ENCODE measurements at places on chromosomes 1 and 21.

DNA sequence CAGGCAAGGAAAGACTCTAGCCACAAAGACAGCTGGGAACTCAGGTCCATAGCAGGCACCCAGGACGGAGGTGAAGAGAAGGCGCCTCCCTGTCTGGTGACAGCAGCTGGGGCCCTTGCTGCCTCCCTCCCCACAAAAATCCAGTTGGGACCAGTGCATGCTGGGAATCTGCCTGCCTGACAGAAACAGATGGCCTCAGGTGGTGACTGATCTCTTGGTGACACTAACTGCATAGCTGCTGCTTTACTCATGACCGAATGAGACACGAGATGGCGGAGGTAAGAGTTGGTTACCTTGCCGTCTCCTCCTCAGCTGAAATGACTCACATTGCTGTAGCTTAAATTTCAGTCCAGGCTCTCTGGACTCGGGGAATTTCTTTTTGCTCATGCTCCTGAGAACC is 130.3 kb downstream of the FGGY start:
- DNase-seq, result no peak

DNA sequence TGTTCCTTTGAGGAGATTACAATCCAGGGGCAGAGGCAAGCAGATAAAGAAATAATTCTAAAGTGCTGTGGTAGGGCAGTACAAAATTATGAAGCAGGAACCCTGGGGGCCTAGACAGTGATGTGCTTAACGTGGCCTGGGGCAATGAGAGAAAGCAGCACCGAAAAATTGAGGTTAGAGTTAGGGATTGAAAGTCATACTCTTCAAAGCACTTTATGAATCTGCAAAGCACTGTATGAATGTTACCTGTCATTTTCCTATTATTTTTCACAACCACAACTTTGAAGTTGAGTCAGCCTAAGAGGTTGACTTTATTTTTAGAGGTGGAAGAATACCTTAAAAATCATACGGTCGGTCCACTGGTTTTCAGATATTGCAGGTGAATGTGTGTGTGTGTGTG is 183.4 kb upstream of the NFIA start:
- no peak for DNase-seq

DNA sequence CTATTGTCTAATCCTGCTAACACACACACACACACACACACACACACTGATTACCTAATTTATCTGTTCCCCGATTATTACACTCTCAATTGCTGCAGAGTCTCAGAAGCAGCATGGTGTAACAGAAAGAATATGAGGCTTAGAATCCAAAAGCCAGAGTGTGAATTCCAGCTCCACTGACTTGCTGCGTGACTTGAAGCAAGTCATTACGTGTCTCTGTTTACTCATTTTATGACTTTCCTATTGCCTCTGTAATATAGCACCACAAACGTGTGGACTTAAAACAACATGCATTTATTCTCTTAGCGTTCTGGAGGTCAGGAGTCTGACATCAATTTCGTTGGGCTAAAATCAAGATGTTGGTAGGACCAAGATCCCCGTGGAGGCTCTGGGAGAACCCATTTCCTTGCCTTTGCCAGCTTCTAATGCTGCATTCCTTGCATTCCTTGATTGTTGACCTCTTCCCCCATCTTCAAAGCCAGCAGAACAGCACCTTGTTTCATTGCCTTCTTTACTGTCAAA is 55.9 kb upstream of the ATP5PO start:
- no peak for DNase-seq

DNA sequence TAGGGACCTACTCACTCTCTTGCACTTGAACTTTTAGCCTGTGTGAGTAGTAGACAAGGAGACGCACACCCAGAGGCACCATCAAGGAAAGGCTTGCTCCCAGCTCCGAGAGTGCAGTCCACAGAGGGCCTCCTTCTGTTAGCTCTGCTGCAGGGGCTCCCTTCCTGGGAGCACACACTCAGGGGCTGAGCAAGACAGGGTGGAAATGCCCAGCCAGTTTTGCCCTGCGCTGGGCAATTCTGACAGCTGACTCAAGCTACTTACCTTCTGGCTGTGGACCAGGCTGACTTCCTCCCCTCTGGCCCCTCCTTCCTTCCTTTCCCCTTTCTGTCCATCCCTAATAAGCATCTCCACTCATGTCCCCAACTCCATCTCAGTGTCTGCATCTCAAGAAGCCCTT is 449.1 kb downstream of the PTPRU start:
- DNase-seq, result no peak

DNA sequence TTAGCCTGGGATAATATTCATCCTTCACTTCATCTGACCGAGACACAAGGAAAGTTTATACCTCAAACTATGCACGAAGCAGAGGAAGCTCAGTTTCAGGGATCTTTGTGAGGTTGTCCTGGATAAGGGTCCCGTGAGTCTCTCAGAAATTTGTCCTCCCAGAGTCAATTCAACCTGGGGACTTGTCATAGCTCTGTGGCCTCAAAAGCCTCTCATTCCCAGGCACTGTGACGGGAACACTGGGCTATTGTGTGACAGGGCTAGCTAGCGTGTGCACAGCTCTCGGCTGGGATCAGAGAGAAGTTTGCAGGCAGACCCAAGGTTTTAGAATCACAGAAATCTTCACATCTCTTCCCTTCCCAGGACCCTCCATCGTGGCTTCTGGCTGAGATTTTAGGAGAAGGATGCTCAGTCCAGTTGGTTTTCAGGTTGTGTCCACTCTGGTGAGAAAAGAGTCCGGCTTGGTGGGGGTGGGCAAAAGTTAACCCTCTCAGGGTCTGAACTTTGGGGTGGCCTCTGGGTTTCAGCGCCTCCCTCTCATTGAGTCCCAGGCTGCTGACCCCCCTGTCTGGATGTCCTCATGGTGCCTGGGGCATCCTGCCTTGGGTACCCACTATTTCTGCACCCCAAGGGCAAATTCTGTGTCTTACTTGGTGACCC is 20.4 kb upstream of the LBR start:
- DNase-seq, result no peak

GRCh38 chr21:21241391-21241790 is 243.2 kb downstream of the NCAM2 start:
- no peak for DNase-seq

GRCh38 chr1:206439205-206439604 is 31.1 kb upstream of the IKBKE start:
- no peak for DNase-seq

DNA sequence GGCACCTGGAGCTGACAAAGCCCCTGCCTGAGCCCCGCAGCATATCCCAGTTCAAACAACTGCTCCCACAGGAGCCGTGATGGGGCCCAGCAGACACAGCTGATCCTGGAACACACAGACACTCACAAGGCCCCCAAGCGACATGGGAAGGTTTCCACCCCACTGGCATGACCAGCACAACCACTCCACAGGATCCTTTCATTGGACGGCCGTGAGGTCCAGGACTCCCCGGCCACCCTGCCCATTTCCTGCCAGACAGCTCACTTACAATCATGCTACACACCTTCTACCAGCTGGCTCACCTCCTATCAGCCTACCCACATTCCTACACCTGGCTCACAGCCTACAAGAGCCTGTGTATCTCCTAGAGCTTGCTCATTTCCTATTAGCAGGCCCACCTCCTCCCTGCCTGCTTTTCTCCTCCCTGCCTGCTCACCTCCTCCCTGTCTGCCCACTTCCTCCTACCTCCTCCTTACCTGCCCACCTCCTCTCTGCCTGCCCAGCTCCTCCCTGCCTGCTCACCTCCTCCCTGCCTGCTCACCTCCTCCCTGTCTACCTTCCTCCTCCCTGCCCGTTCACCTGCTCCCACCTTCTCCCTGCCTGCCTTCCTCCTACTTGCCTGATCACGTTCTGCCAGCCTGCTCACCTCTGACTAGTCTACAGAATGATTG is 73.9 kb downstream of the MATN1 start:
- no peak for DNase-seq

GRCh38 chr1:217369271-217369981 is 261.5 kb downstream of the GPATCH2 start:
- DNase-seq, result no peak

DNA sequence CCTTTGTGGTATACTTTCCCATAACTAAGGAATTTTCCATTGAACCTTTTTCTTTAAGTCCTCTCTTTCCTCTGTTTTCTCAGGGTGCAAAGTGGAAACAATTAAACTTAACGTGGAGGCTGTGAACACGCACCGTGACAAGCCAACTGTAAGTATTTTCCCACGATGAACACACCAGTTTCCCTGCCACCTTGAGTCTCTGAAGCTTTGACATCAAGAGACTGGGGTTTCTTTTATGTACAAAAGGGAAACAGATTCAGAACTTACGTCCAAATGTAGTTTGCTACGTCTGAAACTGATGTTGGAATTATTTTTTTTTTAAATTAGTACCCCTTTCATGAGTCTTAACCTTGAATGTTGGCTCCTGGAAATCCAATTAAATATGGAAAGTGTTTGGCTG is 17.2 kb upstream of the C4BPB start:
- no peak for DNase-seq

- no peak for DNase-seq
These were observed 92.8 kb upstream of the IFFO2 start for GRCh38 chr1:19049128-19049768.

- no peak for DNase-seq
These were observed 36.9 kb upstream of the RGS1 start for GRCh38 chr1:192538407-192539296.

DNA sequence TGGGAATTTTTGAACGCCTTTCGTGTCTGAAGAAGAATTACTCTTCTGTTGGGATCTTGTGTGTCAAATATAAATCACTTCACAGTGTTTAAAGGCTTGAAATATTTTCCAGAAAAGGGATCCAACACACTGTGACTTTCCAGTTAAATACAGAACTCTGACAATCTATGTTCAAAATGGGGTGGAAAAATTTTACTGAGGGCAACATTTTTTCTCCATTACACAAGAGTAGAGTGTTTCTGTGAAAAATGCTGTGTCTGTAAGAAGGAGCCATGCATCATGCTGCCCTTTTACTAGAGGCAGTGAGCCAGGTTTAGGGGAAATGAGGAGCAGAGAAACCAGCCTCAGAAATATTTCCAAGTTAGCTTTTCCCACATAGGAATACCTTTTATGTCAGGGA is 86.5 kb downstream of the VPS13D start:
- no peak for DNase-seq

DNA sequence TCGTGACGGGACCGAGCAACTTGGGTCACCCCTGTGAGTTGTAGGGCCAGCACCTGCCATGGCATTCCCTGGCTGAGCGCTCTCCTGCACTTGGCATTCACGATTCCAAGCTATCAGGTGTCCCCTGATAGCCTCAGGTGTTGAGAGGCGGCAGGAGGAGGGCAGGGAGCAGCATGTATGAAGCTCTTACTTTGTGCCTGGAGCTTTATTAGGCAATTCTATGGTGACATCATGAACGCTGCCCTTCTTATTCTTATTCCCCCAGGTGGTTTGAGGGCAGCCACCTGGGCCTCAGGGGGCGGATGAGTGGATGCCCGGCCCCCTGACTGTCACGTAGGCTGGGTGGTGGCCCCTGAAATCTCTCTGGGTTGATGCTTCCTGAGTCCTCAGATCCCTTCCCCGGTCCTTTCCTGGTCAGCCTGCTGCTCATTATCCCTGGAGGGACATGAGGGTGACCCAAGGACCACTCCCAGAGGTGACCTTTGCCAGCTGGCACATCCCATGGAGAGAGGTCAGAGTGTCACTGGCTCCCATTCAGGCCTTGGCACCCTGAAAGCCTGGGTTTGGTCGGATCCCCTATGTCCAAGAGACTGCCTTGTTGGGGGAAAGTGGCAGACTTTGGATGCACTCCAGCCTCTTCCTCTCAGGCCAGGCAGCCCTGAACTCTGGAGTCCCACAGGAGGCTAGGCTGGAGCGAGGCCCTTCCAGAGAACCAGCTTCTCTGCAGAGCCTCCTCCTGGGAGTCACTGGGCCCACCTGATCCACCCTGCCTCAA is 51.9 kb downstream of the SPSB1 start:
- no peak for DNase-seq

GRCh38 chr1:239155466-239156091 is 230.8 kb upstream of the CHRM3 start:
- DNase-seq, result peak; percentile 38

DNA sequence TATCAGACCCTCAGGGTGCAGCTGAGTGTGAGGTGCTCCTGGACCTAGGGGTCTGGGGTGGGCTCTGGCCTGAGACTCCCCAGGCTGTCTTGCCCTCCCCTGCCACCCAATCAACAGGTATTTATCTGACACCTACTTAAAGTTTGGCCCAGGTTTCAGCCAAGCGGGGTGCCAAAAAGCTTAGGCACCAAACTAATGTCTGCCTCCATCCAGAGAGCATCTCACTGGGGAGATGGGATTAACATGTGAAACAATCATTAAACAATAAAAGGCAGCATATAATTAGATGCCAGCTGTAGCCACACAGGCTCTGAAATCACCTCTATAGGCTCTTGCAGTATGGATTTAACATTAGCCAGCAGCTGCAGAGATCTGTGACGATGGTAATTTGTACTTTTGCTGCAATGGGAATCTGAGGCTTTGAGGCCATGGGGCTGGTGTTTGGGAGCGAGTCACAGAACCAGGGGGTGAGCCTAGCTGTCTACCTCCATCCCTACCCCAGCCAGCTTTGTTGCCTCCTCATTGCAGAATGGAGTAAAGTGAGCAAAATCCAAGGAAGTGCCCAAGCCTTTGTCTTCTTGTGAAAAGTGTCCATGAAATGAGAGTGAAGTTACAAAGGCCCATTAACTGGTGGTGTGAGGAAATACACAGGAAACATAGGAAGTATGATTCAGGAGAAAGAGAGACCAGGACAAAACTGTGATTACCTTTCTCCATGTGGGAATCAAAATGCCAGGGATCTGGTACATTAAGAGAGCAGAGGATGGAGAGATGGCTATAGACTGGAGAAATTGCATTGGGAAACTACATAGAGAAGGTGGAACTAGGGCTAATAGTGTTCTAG is 36.1 kb downstream of the EIF2D start:
- no peak for DNase-seq

DNA sequence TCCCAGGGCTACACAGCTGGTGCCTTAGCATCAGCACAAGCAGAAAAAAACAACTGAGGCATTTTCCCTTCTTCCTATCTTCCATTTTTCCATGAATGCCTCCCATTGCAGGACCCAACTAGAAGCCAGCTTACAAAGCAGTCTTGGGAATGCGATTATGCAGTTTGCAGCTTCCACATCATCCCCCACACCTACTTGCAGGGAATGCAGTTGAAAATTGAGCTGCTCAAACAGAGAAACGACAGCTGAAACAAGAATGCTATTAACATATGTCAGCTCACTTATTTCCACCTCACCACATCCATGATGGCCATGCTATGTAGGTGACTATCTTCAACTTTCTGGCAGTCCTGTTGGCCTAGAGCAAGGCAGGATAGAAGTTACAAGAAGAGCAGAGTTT is 150.6 kb upstream of the KCTD3 start:
- DNase-seq, result no peak

GRCh38 chr1:230289350-230289644 is 136.8 kb downstream of the PGBD5 start:
- no peak for DNase-seq
